ENCODE measurements at places on chromosomes 6 and 20.

DNA sequence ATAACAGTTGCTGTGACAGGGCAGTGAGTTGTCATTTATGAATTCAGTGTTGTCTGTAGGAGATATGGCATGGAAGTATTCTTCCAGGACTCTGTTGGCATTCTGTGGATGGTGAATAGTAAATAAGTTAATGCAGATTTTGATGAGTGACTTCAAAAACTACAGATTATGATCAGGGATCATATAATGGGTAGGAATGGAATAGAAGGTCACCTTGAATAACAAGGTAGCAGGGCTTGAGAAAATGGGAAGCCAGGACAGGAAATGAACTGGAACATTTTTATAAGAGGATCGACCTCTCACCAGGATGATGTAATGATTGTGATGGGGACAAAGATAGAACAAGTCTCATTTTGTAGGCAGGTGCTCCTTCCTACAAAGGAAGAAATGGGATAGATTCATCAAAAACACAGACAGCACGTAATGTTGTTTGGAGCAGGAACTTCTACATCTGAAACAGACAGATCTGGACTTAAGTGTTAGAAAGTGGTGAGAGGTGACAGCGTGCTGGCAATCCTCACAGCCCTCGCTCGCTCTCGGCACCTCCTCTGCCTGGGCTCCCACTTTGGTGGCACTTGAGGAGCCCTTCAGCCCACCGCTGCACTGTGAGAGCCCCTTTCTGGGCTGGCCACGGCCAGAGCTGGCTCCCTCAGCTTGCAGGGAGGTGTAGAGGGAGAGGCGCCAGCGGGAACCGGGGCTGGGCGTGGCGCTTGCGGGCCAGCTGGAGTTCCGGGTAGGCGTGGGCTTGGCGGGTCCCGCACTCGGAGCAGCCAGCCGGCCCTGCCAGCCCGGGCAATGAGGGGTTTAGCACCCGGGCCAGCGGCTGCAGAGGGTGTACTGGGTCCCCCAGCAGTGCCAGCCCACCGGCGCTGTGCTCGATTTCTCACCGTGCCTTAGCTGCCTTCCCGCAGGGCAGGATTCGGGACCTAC is 30.8 kb upstream of the SSR1 start:
- DNase-seq: no peak

- DNase-seq: no peak
These were observed 420.9 kb upstream of the PLCB4 start for GRCh38 chr20:8647961-8648441.

DNA sequence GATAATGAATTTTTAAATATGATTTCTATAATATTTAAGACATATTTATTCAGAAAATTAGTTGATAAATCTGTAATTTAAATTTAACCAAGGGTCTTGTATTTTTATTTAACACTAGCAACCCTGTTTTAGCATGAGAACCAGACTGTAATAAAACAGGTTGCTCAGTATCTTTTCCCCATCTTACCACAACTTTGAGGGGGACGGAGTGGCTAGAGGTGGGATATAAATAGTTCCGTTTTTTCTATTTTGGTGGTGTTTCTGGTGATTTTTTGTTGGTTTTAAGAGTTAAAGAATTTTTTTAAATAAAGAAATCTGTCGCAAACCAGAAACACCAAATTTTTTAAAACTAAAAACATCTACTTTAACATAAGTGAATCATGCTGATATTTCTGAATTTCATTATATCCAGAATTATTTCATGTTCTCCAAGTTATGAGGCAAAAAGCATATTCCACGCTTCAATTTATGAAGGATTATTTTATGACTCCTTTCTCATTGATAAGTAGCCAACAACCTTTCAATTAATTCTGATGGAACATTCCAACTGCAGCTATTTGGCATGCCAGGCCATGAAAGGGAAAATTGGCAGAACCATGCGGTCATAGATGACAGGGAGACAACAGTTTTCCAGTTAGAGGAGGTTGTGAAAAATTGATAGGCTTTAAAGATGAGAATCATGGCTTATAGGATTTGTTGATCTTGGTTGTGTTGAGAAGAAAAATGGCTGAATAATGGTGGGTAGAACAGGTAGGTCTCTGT is 151.9 kb upstream of the CARMIL1 start:
- no peak for DNase-seq

DNA sequence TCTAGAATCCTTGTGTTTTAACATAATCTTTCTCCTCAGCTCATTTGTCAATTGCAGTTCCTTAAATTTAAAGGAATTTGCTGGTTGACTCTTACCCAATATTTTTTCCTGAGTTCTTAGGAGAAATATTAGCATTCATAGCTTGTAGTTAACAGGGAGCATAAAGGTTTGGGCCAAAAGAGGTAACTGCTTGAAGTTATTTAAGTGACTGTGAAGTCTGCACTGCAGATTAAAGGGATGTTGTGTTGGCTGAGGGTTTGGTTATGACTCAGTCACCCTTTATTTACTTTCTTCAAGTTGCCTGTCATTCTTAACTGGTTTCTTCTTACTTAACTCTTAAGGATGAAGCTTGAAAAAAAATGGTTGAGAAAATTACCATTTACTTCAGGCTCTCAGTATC is 220.3 kb upstream of the LAMP5 start:
- no peak for DNase-seq

- DNase-seq: no peak
These were observed 81.6 kb upstream of the MLN start for GRCh38 chr6:33885132-33886057.

DNA sequence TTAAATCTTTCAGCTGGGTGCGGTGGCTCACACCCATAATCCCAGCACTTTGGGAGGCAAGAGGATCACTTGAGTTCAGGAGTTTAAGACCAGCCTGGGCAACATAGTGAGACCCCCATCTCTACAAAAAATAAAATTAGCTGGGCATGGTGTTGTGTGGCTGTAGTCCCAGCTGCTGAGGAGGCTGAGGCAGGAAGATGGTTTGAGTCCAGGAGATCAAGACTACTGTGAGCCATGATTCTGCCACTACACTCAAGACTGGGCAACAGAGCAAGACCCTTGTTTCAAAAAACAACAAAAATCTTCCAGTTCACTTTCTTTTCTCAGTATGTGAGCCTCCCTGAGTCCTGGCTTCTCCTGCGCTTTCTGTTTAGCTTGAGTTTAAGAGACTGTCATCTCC is 7.9 kb downstream of the SDHAF4 start:
- no peak for DNase-seq

GRCh38 chr6:14058029-14058695 is 59.4 kb upstream of the CD83 start:
- no peak for DNase-seq

- DNase-seq: no peak
These were observed 86.5 kb upstream of the E2F3 start for GRCh38 chr6:20314866-20315845.

DNA sequence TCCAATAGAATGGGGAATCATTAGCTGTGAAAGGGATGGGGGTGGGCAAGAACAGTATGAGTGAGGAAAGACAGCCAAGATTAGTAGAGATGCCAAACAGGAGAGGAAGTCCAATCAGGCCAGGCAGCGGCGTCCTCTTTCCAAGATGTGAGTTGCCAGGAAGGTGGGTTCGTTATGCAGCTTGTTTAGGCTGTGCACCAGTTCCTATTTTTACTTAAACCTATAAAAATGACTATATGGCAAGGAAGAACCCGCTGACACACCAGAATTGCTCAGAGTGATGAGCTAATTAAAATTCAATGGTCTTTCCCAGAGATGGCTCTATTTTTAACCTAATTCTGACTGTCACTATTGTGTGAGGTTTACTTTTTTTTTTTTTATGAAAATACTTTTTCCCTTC is 88.2 kb downstream of the SLC22A23 start:
- no peak for DNase-seq

DNA sequence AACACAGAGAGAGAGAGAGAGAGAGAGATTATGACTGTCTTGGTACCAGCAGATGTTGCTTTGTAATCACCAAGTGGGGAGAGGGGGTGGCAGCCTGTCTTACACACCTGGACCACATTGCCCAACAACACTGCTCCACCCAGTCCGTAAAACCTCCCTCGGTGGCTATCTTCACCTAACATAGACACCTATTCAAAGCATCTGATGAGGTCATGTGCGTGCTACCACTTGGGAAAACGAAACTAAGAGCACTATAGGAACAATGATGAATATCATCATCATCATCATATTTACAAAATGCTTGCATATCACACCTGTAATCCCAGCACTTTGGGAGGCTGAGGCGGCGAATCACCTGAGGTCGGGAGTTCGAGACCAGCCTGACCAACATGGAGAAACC is 24.1 kb upstream of the SALL4 start:
- no peak for DNase-seq

DNA sequence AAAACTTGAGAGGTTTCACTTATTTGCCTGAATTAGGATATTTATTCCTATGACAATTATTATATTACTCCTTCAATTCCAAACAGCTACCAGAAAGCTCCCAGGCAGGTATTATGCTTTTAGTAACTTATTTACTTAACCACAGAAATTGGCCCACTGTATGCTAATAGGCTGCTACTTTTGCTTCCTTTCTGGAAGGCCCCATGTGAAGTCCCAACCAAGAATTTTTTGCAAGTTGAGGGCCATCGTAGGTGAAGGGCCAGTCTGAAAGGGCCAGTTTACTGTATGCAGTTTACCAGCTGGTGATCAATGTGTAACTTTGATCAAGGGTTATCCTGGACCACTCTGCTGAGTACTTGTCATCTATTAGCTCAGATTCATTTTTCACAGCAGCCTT is 45.0 kb downstream of the EDN1 start:
- no peak for DNase-seq

- DNase-seq: no peak
These were observed 105.0 kb upstream of the BEND6 start for GRCh38 chr6:56849896-56850295.

GRCh38 chr20:49669601-49670189 is 44.0 kb downstream of the B4GALT5 start:
- no peak for DNase-seq

GRCh38 chr20:43960231-43960630 is 45.6 kb downstream of the TOX2 start:
- DNase-seq: no peak

DNA sequence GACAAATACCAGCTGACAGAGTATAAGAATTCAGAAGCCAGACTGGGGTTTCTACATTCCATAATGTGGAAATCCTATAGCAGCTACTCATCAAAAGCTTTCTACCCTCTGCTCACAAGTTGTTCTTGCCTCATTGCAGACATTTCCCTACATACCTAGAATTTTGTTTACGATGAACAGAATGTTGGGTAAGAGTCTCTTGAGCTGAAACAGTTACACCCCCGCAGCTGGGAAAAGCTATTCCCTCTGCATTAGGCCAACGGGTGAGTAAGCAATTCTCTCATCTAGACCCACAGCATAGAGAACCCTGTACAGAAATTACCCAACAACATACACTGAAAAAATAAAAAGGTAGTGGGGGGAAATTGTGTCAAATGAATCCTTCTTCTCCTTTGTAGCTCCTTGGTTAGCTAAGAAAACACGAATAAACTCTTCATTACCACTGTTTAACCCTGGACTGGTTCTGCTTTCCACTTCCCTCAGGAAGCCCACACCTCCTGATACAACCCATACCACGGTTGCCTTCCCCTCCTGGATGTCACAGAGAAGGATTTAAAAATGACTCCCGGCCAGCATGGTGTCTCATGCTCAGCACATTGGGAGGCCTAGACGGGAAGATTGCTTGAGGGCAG is 215.0 kb upstream of the SHLD1 start:
- no peak for DNase-seq

- DNase-seq: no peak
These were observed 19.3 kb upstream of the BACH2 start for GRCh38 chr6:90315986-90316385.

GRCh38 chr6:83696674-83697073 is 12.2 kb downstream of the SNAP91 start:
- DNase-seq: no peak

- no peak for DNase-seq
These were observed 129.6 kb downstream of the EDN1 start for GRCh38 chr6:12419631-12420272.

GRCh38 chr6:87391334-87391733 is 16.4 kb upstream of the CFAP206 start:
- no peak for DNase-seq

DNA sequence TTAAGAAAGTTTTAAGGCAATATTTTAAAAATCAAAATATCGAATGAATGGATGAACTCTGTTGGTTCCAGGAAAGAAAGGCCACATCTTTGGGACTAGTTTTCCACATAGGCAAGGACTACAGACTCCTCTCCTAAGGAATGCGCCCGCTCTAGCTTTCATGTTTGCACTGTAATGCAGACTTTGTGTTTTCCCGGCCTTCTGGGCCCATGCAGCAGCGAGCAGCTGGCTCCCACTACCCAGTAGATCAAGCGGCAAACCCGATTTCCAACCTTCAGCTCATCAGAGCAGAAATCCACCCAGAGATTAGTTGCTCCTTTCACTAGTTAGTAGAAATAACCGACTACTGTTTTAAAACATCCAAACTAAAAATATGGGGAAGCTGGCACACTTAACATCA is 27.7 kb downstream of the OVOL2 start:
- DNase-seq: no peak

DNA sequence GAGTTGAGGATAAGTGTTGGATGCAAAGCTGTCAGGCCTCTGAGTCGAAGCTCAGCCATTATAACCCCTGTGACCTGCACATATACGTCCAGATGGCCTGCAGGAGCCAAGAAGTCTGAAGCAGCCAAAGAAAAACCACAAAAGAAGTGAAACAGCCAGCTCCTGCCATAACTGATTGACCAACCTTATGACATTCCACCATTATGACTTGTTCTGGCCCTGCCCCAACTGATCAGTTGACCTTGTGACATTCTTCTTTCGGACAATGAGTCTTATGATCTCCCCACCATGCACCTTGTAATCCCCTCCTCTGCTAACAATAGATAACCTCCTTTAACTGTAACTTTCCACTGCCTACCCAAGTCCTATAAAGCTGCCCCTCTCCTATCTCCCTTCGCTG is 133.7 kb upstream of the AGPAT4 start:
- no peak for DNase-seq

DNA sequence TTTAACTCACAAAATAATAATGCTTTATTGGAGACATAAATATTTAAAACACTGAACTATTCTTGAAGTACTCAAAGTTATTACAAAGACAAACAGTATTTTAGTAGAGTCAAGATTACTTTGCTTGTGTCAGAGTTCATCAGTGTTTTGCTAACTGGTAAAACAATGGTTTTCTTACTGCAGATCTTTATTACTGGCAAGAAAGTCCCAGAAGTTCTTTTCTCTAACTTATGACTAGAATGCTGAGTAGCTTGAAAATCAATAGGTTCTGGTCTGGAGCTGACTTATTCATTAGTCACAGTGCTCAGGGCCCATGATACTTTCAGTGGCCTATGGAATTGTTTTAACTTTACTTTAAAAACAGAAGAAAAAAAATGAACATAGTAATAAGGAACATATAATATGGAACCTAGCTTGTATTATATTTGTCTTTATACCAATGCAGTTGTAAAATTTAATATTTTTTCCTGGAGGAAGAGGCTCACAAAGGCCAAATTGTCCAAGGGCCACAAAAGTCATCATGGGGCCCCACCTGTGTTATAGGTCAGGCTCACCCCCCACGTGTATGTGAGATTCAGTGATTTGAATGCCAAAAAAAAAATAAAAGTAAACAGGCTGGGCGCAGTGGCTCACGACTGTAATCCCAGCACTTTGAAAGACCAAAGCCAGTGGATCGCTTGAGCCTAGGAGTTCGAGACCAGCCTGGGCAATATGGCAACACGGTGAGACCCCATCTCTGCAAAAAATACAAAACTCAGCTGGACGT is 53.3 kb downstream of the PLEKHG1 start:
- DNase-seq: no peak

- DNase-seq: no peak
These were observed 23.6 kb downstream of the LRP11 start for GRCh38 chr6:149840345-149841075.

Data from stimulated activated CD4-positive, alpha-beta T cell treated with anti-CD3 and anti-CD28 coated beads, TNF-alpha, amount 100 ng/mL, for 4 hours (primary cell).